ENCODE measurements at places on chromosomes 7 and 10. TPM values are rescaled to one million over a fixed set of nuclear protein-coding genes. Genes with fewer than 3 reads are reported as not detected.
A peak's percentile ranks its signal among the peaks of the same experiment; 100 is the strongest.

The UPF2 gene
- 30.6 TPM for total RNA-seq

The C10orf67 gene
- total RNA-seq = not detected

The TRIM74 gene
- 0.31 TPM for total RNA-seq

The CPVL gene
- total RNA-seq = not detected

GRCh38 chr10:44857363-44858016, 53.6 kb upstream of the TMEM72 start:
- H3K4me1 ChIP-seq = peaks cover 5% of the 10 kb centered on the region
- no peak overlapping the region for H3K27ac ChIP-seq
- no peaks in the 10 kb centered on the region for H3K36me3 ChIP-seq
- no peak overlapping the region for H3K4me3 ChIP-seq
- H3K27me3 ChIP-seq = no peaks in the 10 kb centered on the region

DNA sequence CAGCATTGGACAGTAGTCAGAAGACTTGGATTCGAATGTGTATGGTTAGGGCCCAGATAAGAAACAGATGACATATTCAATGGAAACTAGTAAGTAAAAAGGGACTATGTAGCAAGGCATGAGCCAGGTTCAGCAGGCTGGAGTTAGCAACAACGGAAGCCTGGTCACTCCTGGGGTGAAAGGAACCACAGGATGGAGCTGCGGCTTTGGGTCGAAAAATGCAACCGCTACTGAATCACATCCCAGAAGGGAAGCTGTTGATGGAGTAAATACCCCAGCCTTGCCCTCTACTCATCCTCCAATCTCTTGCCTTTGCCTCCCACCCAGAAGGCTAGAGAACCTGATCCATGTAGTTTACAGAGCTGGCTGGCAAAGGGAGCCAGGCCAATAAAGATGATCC, 37.5 kb upstream of the EGR2 start:
- H3K36me3 ChIP-seq = no peaks in the 10 kb centered on the region
- H3K27me3 ChIP-seq = no peaks in the 10 kb centered on the region
- no peak for DNase-seq

DNA sequence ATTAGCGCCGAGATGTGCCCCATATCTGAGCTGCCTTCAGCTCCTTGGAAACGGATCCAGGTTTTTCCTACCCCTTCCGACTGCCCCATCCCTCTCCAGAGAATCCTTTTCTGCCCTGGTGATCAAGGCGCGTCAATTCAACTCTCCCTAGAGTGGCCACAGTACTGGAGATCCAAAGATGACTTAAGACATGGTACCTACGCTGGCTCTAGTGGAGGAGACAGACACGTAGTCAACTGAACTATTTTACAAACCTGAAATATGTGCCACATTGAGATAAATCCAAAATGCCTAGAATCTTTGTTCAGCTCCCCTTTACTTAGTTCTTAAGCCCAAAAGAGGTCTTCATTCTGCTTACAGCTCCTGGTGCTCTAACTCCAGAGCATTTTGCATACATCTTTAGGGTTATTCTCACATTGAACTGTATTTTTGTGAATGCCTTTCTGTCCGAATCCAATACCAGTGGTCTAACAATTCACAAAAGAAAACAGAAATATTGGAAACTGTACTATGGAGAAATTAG, 444 bp upstream of the TNPO3 start:
- DNase-seq = no peak
- H3K27ac ChIP-seq = peak overlapping the region; percentile 93
- peaks cover 5% of the 10 kb centered on the region for H3K4me1 ChIP-seq
- peaks cover 8% of the 10 kb centered on the region for H3K36me3 ChIP-seq
- H3K4me3 ChIP-seq = peak overlapping the region; percentile 97

- H3K27me3 ChIP-seq = no peaks in the 10 kb centered on the region
- peak overlapping the region; percentile 80 for H3K27ac ChIP-seq
- DNase-seq = peak; percentile 13
- no peaks in the 10 kb centered on the region for H3K36me3 ChIP-seq
- peaks cover 11% of the 10 kb centered on the region for H3K4me1 ChIP-seq
Observed at GRCh38 chr7:66921918-66922486, 977 bp downstream of the TMEM248 start.

DNA sequence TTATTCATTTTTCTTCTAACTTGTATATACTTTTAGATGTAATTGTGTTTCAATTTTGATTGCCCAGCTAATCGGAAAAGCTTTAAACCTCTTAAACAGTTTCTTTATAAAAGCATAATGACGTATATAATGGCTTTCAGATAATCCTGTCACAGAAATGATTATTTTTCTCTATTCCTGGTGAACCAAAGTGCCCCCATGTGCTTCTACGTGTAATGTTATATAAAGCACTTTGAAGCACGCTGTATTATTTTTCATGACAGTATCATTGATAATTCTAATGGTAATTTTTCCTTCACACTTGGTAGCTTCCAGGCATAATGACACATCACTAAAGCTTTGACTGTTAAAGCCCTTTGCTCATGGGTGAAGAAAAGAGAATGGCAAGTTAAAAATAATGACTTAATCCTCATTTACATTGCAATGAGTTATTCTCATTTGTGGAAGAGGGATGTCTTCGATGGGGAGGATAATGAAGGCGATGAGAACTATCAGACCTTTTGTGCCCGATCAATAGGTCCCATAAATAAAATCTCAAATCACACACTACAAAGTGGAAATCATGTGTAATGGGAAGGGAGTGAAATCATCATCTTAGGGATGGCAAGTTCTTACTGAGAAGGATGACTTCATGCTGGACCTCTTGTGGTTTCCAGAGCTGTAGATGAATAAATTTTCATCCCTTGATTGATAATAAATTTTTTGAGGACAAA, 460.1 kb downstream of the DPP6 start:
- H3K27me3 ChIP-seq = no peaks in the 10 kb centered on the region
- H3K36me3 ChIP-seq = no peaks in the 10 kb centered on the region
- H3K4me1 ChIP-seq = no peaks in the 10 kb centered on the region

GRCh38 chr7:150897502-150898474, 45.5 kb downstream of the AOC1 start:
- no peaks in the 10 kb centered on the region for H3K36me3 ChIP-seq
- no peak overlapping the region for H3K4me3 ChIP-seq

DNA sequence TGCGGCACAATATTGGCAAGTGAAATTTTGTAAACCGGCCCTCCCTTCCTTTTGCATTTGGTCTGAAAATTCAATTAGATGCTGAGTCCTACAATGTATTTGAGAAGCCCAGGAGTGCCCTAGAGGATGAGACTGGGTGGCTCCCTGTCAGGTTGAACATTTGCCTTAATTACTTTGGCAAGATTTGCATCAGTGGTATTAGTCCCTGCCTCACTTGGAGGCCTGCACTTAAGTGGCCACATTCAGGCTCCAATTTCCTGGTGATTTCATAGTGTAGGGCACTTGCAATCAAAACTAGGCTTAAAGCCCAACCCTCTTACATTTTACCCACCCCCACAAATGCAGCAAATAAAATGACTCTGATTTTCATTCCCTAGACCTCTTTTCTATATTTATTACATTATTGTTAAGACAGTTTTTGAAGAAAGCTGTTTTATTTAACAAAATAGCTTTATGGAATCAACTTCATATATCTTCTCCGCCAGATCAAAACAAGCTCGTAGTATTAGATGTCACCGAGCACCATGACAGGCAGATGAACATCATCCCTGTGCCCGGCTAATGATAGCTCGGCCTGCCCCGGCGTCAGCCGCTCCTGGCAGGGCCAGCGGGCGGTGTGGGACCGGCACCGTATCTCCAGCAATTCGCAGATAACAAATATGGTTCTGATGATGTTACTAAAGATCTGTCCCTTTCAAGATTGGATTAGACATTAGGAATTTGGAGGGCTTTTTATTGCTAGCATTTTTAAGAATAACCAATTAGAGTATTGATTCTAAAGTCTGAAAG, 73.6 kb downstream of the EGFR start:
- no peak overlapping the region for H3K27ac ChIP-seq
- H3K4me1 ChIP-seq = no peaks in the 10 kb centered on the region
- no peaks in the 10 kb centered on the region for H3K36me3 ChIP-seq
- H3K27me3 ChIP-seq = no peaks in the 10 kb centered on the region

All from GM12878 (cell line).